ENCODE measurements at places on chromosomes 3 and 15.

DNA sequence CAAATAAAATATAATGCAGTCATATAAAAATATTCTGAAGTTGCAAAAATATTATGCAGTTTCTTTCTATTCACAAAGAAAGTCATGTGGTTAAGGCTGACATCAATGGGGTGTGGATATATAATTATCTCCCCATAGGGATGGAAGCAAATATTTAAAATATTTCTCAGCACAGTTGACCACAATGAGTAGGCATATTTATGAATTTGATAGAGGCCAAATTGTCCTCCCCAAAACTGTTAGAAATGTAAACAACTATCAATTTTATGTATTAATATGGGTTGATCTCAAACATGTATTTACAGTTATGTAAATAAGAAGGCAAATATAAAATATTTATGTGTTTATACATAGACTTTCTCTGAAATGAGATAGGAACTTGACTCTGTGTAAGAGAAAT is 246.0 kb upstream of the CBLB start:
- no peak for DNase-seq

GRCh38 chr3:66762916-66763693 is 235.0 kb upstream of the KBTBD8 start:
- DNase-seq = no peak

DNA sequence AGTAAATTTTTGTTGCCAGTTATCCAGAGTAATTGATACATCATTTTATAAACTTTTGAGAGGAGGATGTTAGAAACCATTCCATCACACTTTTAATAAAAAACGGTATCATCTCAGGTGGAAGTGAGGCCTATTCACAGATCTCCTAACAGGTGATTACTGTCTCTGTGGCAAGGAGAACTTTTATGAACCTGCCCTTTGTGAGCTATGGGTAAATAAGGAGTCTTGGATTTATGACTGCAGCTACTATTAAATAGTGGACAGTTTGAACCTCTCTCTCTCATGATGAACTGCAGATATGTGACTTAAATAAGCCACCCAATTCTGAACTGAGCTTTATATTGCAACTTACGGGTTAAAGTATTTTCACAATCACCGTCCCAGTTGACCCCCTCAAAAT is 45.7 kb downstream of the ZFAND6 start:
- DNase-seq = no peak

DNA sequence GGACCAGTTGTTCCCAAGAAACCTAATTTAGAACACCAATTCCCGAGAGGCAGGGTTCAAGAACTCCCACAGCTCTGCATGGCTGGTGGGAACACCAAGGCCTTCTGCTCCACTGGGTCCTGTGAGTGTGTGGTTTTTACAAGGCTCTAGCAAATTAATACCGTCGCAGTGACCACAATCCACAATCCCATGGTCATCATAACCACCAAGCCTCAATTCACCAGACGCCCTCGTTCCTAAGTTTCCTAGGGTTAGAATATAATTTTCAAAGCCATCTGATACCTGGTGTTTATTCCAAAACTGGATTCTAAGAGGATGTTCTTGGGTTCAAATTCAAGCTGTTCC is 114.9 kb upstream of the RPL32 start:
- DNase-seq = no peak

- no peak for DNase-seq
Measured at GRCh38 chr3:64814351-64814750, 126.6 kb upstream of the ADAMTS9 start.

DNA sequence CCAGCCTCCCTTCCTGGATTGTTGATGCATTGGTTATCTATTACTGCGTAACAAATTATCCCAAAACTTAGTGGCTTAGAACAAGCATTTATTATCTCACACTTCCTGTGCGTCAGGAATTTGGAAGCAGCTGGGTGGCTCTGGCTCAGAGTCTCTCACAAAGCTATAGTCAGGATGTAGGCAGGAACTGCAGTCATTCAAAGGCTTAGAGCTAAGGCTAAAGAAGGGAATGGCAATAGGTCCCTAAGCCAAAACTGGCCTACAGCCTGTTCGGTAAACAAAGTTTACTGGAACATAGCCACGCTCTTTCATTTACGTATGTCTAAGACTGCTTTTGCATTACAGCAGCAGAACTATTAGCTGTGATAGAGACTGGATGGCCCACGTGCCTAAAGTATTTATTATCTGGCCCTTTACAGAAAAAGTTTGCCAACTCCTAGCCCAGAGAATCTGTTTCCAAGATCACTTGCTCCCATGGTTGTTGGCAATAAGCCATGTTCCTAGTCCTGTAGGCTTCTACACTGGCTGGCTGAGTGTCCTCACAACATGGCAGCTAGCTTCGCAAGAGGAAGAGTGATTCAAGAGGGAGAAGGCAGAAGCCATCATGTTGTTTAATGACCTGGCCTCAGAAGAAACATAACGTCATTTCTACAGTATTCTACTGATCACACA is 132.4 kb downstream of the SNRK start:
- no peak for DNase-seq

GRCh38 chr3:37949866-37950265 is 40.7 kb upstream of the VILL start:
- no peak for DNase-seq

GRCh38 chr3:114967168-114967567 is 179.9 kb downstream of the ZBTB20 start:
- no peak for DNase-seq

GRCh38 chr15:66078196-66078928 is 175.2 kb downstream of the MEGF11 start:
- no peak for DNase-seq

GRCh38 chr3:48543271-48543866 is 13.2 kb downstream of the PFKFB4 start:
- DNase-seq = no peak

DNA sequence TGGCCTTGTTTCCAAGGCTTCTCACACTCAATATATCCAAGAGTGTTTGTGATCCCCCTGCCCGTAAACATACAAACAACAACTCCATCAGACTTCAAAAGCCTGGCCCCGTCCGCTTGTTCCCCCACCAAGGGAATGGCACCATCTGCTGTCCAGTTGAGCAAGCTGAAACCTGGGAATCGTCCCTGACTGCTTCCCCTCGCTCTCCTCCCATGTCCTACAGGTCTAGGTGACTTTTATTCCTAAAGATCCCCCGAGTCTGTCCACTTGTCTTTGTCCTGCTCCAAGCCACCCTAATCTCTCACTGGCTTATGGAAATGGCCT is 27.9 kb upstream of the FAM174B start:
- peak; percentile 65 for DNase-seq

GRCh38 chr15:63505842-63506222 is 1.4 kb downstream of the USP3 start:
- DNase-seq = peak; percentile 40

- DNase-seq = no peak
Measured at GRCh38 chr15:25408428-25408827, 30.4 kb downstream of the UBE3A start.

GRCh38 chr15:21262851-21263425 is 177.4 kb downstream of the POTEB3 start:
- no peak for DNase-seq

GRCh38 chr3:177944228-177944661 is 592.0 kb upstream of the KCNMB2 start:
- no peak for DNase-seq

- DNase-seq = no peak
Measured at GRCh38 chr3:183988216-183988790, 29.4 kb downstream of the ABCC5 start.

- DNase-seq = no peak
Measured at GRCh38 chr3:113263020-113263419, 51.7 kb downstream of the BOC start.

- DNase-seq = no peak
Measured at GRCh38 chr3:21621181-21621651, 129.8 kb downstream of the ZNF385D start.

DNA sequence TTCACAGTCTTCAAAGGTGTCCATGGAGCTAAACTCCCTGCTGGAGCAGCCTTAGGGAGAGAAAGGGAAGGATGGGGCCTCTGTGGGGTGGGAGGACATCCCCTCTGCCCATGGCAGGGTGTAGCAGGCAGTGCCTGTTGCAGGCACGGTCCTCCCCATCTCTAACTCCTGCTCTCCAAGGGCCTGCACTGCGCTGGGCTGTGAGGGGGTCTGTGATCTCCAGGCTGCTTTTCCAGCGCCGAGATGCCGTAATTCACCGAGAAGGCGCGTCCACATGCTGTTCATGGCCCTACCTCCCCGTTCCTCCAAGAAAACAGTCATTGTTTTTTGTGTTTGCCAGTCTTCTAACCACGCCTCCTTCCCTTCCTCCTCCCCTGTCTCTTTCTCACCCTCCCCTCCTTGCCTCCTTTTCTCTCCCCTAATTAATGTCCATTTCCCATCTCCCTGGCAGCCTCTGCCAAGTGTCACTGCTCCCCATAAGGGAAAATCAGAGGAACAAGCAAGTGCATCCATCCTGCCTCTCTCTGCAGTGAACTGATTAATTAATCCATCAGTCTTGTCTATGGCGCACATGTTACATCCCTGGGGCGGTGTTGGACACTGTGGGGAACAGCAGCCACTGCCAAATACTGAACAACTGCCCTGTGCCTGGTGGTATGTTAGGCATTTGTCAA is 17.7 kb upstream of the LAMP3 start:
- no peak for DNase-seq

DNA sequence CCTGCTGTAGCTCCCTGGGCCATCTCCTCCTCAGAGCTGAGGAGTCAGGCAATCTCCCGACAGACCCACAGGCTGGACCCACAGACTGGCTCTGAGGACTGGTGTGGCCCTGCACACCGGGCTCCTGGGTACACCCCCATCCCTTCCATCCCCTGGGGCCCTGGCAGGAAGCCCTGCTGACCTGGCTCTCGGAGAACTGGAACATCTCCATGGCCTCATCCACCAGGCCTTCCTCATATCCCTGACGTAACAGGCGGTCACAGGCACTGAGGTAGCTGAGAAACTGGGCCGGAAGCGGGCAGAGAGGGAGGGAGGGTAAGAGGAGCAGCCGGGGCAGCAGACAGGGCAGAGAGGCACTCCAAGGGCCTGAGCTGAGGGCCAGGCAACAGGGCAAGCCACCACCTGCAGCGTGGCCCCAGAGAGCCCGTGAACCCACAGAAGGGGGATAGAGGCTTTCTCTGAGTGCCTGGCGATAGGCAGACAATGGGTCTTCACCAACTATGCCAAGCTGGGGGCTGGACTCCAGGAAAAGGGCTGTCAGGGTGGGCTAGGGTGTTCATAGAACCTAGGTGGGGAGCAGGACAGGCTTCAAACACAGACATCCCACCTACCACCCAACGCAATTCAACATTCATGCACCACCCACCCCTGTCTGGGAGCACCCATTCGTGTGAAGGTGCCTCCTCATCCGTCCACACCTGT is 17.9 kb downstream of the KBTBD13 start:
- DNase-seq = no peak

- DNase-seq = no peak
Measured at GRCh38 chr3:29514170-29514569, 233.3 kb downstream of the RBMS3 start.

DNA sequence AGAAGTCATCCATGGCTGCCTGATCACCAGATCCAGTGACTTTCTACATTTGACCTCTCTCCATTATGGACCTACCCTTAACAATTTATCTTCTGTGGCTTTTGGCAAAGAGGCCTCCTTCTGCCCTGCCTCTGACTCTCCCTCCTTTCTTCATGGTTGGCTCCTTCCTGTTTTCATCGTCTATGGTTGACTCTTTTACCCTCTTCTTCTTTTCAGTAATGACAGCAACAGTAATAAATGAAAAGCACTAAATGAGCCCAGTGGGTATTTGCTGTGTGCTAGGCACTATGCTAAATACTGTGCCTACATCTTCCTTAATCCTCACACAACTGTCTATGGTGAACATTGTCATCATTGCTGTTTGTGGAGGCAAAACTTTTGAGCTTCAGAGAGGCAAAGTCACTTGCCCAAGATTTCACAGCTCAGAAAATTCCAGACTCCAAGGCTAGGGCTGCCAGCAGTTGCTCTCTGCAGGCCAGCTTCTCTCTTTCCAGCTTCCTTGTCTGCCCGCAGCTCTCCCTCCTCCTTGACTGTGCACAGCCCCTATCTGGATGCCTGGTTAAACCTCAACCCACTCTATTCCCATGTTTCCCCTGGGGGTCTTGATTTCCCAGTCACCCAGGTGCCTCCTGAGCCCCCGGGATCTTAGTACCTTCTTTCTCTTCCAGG is 24.6 kb downstream of the ITPR1 start:
- no peak for DNase-seq

GRCh38 chr15:43209059-43209824 is 11.6 kb downstream of the EPB42 start:
- DNase-seq = no peak

DNA sequence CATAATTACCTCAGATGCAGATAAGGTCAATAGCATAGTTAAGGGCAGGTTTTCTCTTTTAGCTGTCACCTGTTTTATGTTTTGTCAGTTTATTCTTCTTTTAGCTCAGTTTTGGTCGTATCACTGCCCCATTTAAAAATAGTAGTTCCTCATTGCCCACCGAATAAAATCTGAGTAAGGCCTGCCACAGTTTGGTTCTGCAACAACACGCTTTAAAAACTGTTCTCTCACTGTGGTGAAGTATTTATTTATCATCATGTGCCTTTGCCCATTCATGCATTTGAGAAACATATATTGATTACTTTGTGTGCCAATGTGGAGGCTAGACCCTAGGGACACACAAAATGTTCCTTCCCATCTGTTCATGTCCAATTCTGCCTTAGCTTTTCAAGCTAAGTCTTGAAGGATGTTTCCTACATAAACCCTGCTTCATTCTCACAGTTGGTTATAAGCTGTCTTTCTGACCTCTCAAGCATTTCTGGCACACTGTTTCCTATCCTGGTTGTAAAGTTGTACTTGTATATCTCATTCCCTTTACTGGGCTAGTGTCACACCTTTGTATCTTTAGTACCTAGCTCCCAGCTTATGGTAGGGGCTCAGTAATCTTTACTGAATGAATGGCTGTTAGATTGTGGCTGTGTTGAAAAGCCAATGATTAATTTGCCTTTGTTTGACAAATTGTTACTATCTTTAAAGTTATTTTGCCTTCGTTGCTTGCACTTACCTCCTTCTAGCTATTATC is 23.9 kb downstream of the AKAP13 start:
- DNase-seq = no peak

GRCh38 chr15:31145271-31145911 is 43.9 kb upstream of the TRPM1 start:
- DNase-seq = no peak

Measured in NCI-H1417 (cell line).